Stimulated activated CD8-positive, alpha-beta memory T cell treated with anti-CD3 and anti-CD28 coated beads, Interleukin-4, amount 100 ng/mL, for 48 hours (primary cell): ENCODE measurements at places on chromosomes 5 and 9.

GRCh38 chr5:43156388-43156787, 35.6 kb upstream of the NIM1K start:
- DNase-seq = no peak

GRCh38 chr9:4849369-4849768, 56.6 kb downstream of the RCL1 start:
- no peak for DNase-seq

DNA sequence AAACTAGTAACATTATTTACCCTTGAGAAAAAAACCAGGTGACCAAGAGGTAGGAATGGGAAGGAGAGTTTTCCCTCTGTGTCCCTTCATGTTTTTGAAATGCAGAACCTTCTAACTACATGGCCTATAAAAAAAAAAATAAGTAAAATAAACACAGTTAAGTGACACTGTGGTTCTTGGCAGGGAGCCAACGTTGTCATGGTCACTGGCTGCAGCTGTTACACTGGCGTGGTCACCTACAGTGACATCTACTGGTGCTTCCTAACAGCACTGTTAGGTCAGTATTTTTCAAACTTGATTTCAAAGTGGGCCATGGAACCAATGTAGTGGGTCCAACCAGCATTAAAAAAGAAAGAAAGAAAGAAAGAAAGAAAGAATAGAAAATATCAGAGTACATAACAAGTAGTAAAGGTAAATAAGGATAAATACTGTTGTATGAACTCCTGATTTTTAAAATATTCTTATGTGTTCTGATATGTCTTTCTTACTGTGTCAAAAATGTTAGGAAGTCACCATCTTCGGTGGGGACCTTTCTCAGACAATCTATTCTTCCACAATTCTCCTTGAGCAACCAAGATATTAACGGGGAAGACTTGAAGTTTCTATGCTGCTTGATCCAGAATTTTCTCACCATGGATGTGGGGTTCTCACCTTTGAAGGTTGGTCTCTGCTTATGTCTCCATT, 59.1 kb upstream of the PJA2 start:
- DNase-seq = peak; percentile 85

DNA sequence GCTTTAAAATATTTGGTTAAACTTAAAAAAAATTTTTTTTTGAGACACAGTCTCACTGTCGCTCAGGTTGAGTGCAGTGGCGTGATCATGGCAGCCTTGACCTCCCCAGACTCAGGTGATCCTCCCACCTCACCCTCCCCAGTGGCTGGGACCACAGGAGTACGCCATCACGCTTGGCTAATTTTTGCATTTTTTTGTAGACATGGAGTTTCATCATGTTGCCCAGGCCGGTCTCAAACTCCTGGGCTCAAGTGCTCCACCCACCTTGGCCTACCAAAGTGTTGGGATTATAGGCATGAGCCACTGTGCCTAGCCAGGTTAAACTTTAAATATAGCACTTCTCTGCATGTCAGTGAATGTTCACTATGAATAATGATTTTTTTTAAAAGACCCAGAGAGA, 224.5 kb upstream of the RFX3 start:
- DNase-seq = no peak

GRCh38 chr5:28914297-28914696, 1875.9 kb upstream of the CDH9 start:
- DNase-seq = no peak

- DNase-seq = no peak
Measured at GRCh38 chr5:54905246-54905795, 80.1 kb downstream of the ESM1 start.

DNA sequence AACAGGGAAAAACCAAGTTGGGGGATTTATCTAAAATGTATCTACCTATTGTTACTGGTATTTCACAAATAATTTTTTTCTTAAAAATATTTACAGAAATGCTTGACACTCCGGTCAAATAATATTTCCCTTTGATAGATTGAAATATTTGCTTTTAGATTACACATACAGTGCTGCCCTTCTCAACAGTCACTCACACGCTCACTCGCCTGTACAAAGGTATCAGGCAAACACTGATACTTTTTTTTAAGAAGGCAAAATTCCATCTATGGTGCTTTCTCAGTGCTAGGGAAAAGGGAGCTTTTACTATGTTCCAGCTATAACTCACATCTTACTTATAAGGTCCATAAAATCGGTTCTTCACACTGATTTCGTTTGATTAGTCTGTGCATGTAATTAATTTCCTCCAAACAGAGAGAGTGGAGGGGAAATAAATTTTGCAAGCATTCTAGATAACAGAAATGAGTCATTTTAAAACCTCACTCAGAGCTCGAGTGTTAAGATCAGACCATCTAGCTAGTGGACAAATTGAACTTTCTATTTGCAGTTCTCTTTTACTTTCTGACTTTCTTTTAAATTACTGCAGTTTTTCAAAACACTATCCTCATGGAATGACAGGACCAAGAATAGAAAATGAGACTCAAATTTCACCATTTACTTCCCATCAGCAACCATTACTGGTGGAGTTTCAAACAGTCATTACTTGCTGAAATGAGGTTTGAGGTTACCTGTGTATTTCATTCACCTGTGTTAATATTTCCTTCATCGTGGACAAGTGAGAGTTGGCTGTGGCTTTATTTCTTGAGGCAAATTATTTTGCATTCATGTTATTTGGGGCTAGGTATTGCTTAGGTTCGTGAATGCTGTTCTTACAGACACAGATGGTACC, 273.2 kb downstream of the RAB3C start:
- no peak for DNase-seq

DNA sequence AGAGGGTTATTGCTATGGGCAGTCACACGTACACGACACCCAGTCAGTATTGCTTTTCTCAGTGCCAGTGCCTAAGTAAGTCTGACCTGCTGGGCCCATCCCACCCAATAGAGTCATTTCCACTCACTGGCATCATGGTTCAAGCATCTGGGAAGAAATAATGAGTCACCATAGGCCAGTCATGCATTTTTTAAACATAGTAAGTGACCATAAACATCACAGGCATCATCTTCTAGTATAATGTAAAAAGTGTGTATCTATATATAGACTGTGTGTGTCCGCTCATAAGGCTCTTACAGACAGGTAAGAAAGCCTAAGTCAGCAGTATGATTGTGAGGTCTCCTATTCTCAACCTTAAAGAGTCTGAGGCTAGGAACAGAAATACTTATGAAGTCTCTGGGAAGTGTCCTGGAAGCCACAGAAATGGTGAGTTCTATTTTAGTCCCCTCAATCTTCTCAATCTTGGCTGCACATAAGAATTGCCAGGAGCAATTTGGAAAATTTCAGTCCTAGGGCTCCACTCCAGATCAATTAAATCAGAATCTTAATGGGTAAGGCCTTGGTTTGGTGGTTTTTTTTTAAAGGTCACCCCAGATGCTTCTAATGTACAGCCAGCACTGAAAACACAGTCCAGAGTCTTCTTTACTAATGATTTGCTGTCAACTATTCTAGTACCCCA, 65.2 kb downstream of the ZNF366 start:
- no peak for DNase-seq

- DNase-seq = no peak
Measured at GRCh38 chr9:551986-552929, 289.2 kb upstream of the DMRT1 start.

DNA sequence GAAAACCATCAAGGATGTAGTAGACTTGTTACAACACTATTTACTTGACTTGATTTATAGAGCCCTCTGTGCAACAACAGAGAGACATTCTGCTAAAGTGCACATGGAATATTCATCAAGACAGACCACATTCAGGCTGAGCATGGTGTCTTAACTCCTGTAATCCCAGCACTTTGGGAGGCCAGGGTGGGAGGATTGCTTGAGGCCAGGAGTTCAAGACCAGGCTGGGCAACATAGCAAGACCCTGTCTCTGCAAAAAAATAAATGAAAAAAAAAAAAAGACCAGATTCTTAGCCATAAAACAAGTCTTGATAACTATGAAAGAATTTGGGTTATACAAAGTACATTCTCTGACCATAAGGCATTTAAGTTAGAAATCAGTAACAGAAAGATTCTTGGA, 25.3 kb downstream of the DENND4C start:
- no peak for DNase-seq

DNA sequence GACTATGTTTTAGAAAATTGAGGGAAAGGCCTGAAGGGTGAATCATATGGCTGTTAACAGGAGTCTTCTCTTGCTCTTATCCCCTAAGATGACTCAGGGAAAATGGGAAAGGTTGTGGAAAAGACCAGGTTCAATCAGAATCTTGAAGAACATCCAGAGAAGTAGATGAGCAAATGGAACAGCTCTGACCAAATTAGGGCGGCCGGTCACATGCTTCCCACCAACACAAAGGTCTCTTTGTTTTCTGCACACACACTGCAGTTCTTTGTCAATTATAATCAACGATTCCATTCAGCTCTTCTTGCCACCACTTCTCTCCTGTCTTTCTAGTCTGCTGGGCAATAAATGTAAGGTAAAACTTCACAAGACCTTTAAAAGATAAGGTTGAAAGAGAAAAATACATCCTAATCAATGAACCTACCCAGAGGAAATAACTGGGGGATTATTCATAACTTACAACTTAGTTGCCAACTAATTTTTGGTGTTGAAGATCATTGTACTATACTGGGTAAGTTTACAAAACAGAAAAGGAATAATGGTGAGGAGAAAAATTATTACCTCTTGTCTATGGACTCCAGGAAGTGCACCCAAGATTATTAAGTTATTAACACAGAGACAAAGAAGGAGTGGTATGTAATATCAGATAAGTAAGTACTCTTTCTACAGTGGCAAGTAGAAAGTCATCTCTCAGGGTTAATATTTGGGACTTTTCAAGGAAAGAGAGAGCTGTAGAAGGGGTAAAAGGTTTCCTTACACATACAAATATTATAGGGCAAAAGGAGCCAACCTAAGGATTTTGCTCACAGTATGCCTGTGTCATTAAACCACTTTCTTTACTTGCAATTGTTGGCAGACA, 441.9 kb upstream of the PIK3R1 start:
- DNase-seq = no peak

GRCh38 chr5:4230786-4231641, 635.4 kb downstream of the IRX1 start:
- DNase-seq = no peak
